ENCODE measurements at places on chromosomes 1 and 21. TPM values are rescaled to one million over a fixed set of nuclear protein-coding genes. Genes with fewer than 3 reads are reported as not detected.

Gene KCND3
- not detected for total RNA-seq

Gene SYNC
- not detected for total RNA-seq

Gene KHDRBS1
- 183 TPM for total RNA-seq

Gene IGSF5
- total RNA-seq = not detected

Gene PRMT6
- total RNA-seq = 15.7 TPM
